ENCODE measurements at places on chromosomes 2 and 18.

DNA sequence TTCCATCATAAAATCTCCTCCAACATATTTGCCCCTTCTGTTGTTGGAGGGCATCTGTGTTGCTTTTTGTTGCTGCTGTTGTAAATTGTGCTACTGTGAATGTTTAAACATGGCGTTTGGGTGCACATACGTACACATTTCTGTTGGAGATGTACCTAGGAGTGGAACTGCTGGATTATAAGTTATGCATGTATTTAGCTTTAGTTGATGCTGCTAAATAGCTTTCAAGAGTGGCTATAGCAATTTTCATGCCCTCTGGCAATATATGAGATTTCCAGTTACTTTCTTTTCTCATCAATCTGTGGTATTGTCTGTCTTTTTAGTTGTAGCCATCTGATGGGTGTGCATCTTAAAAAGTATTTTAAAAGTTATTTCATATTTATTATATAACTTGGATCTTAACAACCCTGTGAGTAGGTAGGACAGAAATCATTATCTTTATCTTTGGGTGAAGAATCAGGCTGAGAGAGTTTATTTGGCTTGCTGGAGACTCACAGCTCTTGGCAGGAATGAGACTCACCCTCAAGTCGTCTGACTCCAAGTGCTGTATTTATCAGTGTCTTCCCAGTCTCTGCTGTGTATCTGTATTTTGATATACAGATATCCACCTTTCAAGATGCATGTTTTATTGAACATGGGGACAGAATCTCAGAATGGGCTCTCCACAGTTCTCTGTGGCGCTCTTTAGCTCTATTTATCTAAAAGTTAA is 16.9 kb downstream of the ZNF236 start:
- DNase-seq: no peak

- no peak for DNase-seq
Observed at GRCh38 chr2:120861191-120861575, 125.5 kb downstream of the GLI2 start.

DNA sequence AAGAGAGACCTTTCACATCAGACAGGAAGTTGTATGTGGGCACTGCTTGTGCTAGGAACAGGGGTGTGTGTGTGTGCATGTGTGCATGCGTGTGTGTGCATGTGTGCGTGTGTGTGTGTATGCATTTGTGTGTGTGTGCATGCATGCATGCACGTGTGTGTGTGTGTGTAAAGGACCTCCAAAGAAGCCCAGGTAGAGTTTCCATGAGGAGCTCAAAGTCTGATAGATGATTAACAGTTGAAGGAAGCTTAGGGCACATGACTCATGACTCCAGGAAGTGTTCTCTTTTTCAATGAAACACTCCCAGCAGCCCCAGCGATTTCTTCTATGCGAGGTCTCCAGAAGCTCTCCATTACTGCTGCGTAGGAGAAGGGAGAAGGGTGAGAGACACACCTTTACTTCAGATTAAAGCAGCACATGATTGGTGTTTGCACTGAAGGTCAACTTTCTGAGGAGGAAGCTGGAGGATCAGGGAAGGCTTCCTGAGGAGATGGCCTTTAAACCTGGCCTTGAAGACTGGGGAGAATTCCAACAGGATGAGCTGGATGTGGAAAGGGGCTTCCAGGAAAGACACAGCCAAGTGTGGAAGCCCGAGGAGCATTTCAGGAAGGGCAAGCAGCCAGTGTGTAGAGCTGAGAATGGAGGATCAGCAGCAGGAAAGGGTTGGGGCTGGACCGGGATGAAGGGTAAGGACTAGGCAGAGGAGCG is 77.7 kb downstream of the SMAD4 start:
- no peak for DNase-seq

GRCh38 chr2:144619760-144620159 is 99.8 kb upstream of the ZEB2 start:
- no peak for DNase-seq

DNA sequence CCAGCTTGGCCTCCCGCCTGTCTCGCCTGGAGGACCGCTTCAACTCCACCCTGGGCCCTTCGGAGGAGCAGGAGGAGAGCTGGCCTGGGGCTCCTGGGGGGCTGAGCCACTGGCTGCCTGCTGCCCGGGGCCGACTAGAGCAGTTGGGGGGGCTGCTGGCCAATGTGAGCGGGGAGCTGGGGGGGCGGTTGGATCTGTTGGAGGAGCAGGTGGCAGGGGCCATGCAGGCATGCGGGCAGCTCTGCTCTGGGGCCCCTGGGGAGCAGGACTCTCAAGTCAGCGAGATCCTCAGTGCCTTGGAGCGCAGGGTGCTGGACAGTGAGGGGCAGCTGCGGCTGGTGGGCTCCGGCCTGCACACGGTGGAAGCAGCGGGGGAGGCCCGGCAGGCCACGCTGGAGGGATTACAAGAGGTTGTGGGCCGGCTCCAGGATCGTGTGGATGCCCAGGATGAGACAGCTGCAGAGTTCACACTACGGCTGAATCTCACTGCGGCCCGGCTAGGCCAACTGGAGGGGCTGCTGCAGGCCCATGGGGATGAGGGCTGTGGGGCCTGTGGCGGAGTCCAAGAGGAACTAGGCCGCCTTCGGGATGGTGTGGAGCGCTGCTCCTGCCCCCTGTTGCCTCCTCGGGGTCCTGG is 3.7 kb upstream of the KHK start:
- DNase-seq: no peak

DNA sequence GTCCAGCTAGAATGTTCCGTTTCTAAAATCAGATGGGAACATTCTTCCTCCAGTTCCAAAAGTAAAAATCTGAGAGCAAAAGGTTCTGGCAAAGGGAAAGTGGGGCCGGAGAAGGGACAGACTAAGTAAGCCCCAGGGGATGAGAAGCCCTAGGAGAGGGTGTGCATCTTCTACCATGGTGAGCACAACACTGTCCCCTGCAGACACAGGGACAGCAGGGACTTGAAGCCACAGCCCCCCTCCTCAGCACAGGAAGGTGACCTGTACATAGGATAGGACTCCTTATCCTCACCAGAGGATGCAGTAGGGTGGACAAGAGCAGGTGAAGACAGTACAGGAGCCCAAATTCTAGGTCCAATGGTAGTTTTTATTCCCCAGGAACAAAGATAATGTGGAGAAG is 12.6 kb upstream of the ATRAID start:
- DNase-seq: no peak

DNA sequence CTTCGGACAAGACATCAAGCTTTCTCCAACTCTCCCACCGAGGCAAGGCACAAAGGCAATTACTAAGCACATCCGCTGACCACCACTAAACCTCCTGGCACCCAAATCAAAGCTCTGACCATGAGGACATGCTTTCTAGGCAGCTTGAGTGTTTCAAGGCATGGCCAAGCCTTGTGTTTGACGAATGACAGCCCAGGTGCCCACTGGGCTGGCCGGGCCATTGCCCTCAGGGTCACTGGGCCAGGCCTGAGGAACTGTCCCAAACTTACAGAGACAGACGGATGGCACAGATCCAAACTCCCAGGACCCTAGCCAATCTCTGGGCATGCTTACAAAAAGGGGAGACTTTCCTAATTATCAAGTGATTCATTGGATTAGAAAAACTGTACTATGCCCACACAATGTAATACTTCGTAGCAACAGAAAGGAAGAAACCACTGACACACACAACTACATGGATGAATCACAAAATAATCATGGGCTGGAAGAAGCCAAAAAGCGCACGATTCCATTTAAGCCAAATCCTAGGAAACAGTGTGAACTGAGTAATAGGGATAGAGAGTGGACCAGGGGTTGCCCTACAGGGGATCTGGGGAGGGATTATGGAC is 20.2 kb downstream of the CRACDL start:
- DNase-seq: no peak

DNA sequence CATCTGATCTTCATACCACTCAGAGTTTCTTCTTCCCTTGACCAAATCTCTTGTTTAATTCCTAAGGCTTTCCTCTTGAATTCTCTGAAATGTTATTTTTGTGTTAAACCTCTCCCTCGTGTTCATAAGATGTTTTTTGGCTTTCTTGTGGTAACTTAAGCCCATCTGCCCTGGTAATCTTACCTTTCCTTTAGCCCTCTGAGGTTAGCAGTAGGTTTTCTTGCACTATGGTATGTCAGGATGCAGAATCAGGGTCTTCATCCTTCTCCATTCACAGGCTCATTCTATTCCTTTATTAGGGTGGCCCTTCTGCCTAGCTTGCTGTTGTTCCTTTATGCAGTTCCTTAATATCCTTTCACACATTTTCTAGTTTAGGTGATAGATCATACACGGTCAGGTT is 24.1 kb downstream of the GIGYF2 start:
- DNase-seq: no peak

GRCh38 chr2:29618024-29618423 is 303.4 kb downstream of the ALK start:
- no peak for DNase-seq

- no peak for DNase-seq
Observed at GRCh38 chr18:7139409-7139808, 21.8 kb upstream of the LAMA1 start.

- DNase-seq: no peak
Observed at GRCh38 chr2:27963472-27963871, 72.9 kb downstream of the BABAM2 start.

- DNase-seq: no peak
Observed at GRCh38 chr2:96887493-96888012, 17.7 kb upstream of the SEMA4C start.

GRCh38 chr2:240452462-240453256 is 17.2 kb downstream of the GPC1 start:
- DNase-seq: no peak

DNA sequence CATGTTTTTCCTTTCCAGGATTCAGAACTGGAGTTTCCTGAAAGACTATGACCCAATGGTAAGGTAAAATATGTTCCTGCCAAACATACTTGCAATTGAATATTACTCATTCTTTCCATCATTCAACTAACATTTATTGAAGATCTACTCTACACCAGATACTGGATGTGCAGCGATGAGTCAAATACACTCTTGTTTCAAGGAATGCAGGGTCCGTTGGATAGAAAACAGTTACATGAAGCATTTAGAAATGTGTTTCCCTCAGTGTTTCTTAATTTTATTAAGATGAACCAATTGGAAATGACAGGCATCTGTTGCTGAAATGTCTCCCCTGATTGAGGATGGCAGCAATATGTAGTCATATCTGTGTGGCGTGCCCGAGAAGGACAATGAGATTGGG is 14.8 kb upstream of the SLC66A3 start:
- no peak for DNase-seq

- no peak for DNase-seq
Observed at GRCh38 chr2:10234409-10235094, 68.2 kb upstream of the HPCAL1 start.

DNA sequence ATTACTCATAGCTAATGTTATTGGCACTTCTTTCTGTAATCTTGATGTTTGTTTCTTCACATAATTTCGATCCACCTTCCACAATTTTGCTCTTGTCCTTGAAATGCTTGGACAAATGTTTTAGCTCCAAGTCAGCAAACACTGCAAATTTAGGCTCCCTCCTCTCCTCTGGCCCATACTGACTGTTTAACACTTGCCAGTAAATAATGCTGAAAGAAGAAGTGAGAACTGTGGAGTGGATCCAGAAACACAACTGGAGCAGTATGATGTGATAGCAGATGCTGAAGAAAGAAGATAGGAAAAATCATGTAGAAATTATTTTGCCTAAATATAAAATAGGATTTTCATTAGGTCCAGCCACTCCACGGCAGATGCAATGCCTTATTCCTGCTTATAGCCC is 415.0 kb upstream of the GYPC start:
- DNase-seq: no peak

DNA sequence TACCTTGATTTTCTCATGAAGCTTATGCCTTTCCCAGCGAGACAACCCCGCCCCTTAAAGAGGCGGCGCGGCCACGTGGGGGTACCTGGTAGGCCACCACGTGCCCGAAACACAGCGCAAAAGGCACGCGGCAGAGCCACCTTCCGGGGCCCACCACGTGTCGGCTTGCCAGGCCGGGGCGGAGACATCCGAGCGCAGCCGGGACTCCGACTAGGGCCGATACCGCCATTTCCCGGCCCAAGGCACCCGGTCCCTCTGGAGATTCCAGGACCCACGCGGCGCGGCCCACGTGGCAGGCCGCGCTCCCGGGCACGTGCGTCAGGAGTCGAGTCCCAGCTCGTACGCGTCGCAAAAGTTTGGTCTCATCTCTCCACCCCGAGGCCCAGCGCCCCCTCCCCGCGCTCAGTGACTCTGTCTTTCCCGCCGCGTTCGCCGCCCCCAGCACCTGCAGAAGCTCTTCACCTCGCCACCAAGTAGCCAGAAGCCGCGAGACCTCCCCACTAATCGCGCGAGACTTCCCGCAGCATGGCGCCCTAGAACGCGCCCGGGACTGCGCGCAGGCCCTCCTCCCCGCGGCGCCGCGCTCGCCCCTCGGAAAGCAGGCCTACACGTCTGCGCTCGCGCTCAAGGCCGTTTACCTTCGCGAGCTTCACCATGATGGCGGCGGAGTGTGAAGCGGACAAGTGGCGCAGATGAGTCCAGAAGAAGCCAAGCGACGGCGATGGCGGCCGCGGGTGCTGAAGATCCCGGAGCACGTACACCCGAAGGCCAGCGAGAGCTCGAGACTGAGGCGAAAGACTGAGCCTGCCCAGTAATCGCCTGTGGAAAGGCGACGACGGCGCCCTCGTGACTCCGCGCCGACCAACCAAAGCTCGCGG is at the start of gene NCL:
Gene NCL, minus strand, starts transcription at position 787 of the 878 bp plus-strand sequence. Its CDS starts 131 bp downstream, at position 656.
- peak; percentile 79 for DNase-seq

DNA sequence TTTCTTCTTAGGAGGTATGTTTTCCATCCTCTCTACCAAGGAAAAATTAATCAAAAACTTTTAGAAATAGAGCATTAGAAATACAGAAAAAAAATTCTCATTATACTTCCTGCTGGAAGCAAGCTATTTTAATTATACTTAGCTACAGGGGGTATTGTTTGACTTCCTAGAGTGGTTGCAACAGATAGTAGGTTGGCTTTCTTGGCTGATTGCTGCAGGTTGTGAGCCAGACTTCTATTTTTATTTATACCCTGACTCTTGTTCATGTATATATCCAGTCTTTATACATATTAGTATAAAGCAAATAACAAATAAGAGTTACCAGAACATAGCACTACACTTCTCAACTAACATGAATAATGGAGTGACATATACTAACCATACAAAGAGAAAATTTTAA is 460.8 kb upstream of the REG3G start:
- no peak for DNase-seq

DNA sequence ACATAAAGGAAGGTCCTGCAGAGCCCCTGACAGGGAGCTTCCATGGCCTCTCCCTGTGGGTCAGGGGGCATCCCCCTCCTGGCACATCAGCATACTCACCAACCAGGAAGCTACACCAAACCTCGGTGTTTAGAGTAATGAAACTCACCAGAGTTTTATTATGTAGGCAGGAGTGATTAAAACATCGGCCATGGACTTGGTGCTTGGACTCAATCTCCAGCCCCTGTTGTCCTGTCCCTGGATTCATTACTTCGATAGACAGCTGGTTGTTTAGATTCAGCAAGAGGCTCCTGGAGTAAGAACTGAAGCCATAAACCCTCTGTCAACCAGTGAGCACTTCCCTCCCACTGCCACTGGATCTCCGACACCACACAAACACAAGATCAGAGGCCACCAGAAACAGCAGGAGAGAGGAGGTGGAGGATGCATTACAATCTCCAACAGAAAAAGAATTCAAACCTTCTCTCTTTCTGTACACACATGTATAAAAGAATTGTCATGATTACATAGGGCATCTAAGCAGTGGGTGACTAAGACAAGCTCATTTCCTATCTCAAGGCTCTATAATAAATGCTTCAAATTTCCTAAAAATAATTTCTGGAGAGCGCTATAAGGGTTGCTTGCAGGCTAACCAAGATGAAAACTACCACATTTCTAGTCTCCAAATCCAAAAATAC is 27.2 kb downstream of the TBC1D8 start:
- DNase-seq: no peak

GRCh38 chr18:45551142-45551815 is 64.0 kb upstream of the SLC14A2 start:
- DNase-seq: no peak
